HTR-8/SVneo (cell line): ENCODE measurements at places on chromosomes 3 and 15.

DNA sequence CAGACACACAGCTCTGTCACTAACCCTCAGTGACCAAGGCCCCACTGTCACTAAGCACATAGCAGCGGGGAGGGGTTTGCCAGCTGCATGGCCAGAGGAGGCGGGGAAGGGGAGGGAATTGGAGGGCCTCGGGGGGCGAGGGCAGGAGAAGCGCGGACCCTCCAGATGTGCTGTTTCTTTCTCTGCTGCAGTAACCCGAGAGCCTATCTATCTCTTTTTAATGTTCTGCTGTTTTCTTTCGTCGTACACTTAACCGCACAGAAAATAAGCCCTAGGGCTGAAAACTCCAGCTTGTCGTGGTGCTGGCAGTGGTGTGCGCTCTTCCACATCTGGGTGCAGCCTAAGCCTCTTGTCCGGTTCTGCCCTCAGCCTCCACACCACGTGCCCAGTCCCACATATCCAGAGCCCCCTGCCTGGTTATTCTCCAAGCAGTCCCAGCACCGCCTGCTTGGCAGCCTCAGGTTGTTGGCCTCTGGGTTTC is 51.1 kb downstream of the BDH1 start:
- no peak for DNase-seq

DNA sequence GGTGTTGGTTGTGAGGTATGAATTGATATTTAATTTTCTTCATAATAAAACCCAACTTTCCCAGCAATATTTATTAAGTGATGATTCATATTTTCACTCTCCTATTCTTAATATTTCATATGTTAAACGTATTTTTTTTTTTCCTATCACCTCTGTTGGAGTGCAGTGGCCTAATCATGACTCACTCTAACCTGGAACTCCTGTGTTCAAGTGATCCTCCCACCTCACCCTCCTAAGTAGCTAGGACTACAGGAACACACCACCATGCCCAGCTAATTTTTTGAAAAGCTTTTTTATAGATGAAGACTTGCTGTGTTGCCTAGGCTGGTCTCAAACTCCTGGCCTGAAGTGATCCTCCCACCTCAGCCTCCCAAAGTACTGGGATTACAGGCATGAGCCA is 8.6 kb downstream of the PARP15 start:
- DNase-seq = no peak

- DNase-seq = no peak
Measured at GRCh38 chr3:170600005-170600624, 14.2 kb upstream of the SLC7A14 start.

GRCh38 chr3:43499256-43499655 is 122.6 kb downstream of the ANO10 start:
- no peak for DNase-seq

DNA sequence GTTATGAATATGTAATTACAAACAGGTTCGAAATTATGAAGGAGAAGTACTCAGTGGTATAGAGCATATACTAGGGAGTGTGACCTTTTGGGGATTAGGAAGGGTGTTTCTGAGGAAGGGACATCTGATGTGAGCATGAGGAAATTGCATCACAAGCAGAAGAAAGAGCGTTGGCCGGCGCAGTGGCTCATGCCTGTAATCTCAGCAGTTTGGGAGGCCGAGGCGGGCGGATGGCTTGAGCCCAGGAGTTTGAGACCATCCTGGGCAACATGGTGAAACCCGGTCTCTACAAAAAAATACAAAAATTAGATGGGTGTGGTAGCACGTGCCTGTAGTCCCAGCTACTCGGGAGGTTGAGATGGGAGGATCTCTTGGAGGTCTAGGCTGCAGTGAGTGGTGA is 6.9 kb downstream of the CMTM7 start:
- DNase-seq = no peak

- no peak for DNase-seq
Measured at GRCh38 chr3:9008550-9009255, 45.4 kb upstream of the RAD18 start.

DNA sequence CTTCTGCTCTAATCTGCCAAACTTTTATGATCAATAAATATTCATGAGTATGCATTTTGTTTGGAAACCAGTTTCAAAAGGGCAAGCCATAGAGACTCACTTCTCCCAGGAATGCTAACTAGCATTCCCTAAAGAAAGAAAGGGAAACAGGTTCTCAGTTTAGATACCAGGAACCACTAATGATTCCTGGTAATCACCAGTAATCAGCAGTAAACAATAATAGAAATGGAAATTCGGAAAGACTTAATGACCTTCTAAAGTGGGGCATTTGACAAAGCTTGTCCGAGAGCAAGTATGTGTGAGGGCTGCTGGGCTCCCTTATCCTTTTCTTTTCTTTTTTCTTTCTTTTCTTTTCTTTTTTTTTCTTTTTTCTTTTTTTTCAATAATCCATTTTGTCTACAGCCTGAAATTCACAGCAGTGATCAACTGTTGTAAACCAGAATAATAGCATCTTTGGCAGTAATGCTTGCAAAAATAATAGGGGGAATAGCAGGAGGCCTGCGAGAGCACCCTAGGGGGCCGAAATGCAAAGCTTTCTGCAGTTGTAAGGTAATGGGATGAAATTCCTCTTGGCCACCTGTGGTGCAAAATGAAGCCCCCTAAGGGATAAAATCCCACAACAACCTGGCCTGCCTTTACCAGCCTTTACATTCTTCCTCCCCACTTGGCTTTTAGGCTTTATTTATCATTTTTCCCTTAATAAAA is 253.2 kb downstream of the ZPLD1 start:
- no peak for DNase-seq
